ENCODE measurements at places on chromosomes 1 and 21. TPM values are rescaled to one million over a fixed set of nuclear protein-coding genes. Genes with fewer than 3 reads are reported as not detected.

Gene ASPM
- 39.7 TPM for total RNA-seq

Gene CELA3A
- total RNA-seq = 0.19 TPM

Gene TAS1R1
- total RNA-seq = not detected

Gene B3GALT2
- total RNA-seq = 0.38 TPM

Gene CRYZL1
- total RNA-seq = 18.4 TPM

Gene CD1E
- total RNA-seq = 964 TPM

Gene LHX8
- total RNA-seq = 0.05 TPM

Gene SFN
- total RNA-seq = 16.7 TPM

Gene GCSAML
- 0.42 TPM for total RNA-seq

Gene CSF3R
- 3.7 TPM for total RNA-seq

Gene ANP32E
- 55.4 TPM for total RNA-seq

Gene LMOD1
- 0.24 TPM for total RNA-seq

Gene LRRC39
- total RNA-seq = 1.7 TPM

Gene KISS1
- total RNA-seq = 0.90 TPM

Gene DRAXIN
- total RNA-seq = 0.14 TPM

Gene FCGR3A
- total RNA-seq = 9.0 TPM

Gene FMOD
- total RNA-seq = 7.1 TPM

Gene CR1L
- total RNA-seq = 0.85 TPM

Gene TBCE
- total RNA-seq = 33.7 TPM

Gene CD58
- 12.7 TPM for total RNA-seq

Gene IL12RB2
- total RNA-seq = 4.6 TPM

Gene TTC34
- total RNA-seq = 0.09 TPM

Gene PEX19
- total RNA-seq = 29.0 TPM

Gene RORC
- total RNA-seq = 56.8 TPM

Gene SELENBP1
- 6.1 TPM for total RNA-seq

Gene TFF1
- not detected for total RNA-seq

Gene EPHA2
- total RNA-seq = 1.4 TPM

Gene S100A3
- 0.38 TPM for total RNA-seq

Gene CELA2B
- total RNA-seq = 0.28 TPM

Gene GUCA2B
- 0.28 TPM for total RNA-seq

Gene CGN
- total RNA-seq = 0.90 TPM

Gene RXFP4
- not detected for total RNA-seq

Gene OR2T29
- not detected for total RNA-seq

Gene BRINP3
- total RNA-seq = 0.47 TPM

Gene DNALI1
- total RNA-seq = 1.3 TPM

Gene NAXE
- total RNA-seq = 64.4 TPM
